Stimulated activated CD4-positive, alpha-beta T cell treated with anti-CD3 and anti-CD28 coated beads, Interleukin-4, amount 100 ng/mL, for 24 hours (primary cell): ENCODE measurements at places on chromosomes 1 and 21.

GRCh38 chr21:39208624-39209333 lies 25.5 kb upstream of the PSMG1 start:
- DNase-seq = no peak

DNA sequence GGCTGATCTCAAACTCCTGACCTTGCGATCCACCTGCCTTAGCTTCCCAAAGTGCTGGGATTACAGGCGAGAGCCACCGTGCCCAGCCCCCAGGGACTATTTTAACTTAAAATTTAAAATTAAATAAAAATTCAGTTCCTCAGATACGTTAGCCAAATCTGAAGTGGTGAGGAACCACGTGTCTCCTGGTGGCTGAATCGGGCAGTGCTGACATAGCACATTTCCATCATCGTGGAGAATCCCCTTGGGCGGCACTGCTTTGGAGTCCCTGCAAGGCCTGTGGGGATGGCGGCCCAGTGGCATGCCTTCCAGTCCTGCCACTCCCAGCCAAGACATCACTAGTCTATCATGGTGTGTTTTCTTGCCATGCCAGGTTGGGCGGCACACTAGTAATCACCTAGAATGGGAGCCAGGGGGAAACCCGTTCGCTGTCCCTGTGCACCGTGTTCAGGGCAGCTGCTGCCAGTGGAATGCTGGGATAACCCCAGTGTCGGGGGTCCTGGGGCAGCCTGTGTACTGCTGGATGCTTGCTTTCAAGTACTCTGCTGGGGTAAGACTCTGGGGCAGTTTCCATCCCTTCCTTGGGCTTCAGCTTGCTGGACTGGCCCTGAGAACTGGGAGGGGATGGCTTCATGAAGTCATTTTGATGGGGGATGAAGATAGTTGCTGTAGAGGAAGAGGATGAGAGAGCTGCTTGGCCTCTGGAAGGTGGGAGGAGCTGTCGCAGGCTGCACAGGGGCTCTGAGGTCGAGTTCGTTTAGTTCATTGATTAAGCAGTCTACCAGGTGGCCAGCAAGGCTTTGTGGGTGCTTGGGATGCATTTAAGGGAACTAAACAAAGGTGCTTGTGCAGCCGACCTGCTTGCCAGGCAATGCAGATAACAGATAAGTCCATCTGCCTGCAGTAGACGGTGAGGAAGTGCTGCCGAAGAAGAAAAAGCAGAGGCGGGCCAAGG lies 4.6 kb downstream of the ZBTB48 start:
- no peak for DNase-seq

DNA sequence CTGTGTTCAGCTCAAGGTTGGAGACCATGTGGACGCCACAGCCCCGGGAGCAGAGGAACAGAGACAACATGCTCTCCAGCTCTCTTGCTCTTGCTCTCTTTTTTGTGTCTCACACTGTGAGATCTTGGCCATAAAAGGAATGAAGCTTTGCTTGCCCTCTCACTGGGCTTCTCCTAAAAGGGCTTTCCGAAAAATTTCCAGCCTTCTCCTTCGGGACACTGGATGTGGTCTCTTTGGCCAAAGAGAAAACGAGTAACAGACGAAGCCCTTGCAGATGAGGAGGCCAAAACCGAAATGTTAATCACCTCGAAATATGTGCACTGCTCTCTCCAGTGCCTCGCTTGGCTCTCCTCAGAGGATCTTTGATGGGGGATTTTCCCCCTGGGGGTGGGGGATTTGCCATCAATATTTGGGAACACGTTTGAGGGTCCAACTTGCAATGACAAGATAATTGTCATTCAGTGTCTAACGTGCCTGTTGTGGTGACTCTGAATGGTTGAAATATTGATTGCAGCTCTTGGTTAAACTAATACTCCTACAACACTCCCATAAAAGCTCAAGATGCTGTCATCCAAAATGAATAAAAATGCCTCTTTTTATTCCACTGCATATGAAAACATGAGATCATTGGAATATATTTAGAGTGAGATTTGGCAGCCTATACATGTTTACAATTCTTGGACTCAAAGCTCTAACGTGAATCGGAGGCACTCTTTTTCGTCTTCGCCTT lies 68.6 kb upstream of the ANGPTL1 start:
- DNase-seq = no peak

GRCh38 chr1:117760069-117760468 lies 154.2 kb downstream of the TENT5C start:
- DNase-seq = no peak

- DNase-seq = no peak
Observed at GRCh38 chr1:232149287-232150201, 480.4 kb downstream of the SIPA1L2 start.

- no peak for DNase-seq
Observed at GRCh38 chr1:147757015-147757990, 3.1 kb downstream of the GJA5 start.

GRCh38 chr1:63350320-63350719 lies 17.1 kb upstream of the ALG6 start:
- no peak for DNase-seq
